HT-29 (cell line): ENCODE measurements at places on chromosomes 2 and 18. TPM values are rescaled to one million over a fixed set of nuclear protein-coding genes. Genes with fewer than 3 reads are reported as not detected.

- DNase-seq, result no peak
Observed at GRCh38 chr18:60182223-60182622, 190.4 kb downstream of the MC4R start.

GRCh38 chr2:189157456-189157855 is 22.1 kb downstream of the COL5A2 start:
- no peak for DNase-seq

GRCh38 chr2:43127208-43127940 is 99.0 kb downstream of the ZFP36L2 start:
- DNase-seq, result no peak

DNA sequence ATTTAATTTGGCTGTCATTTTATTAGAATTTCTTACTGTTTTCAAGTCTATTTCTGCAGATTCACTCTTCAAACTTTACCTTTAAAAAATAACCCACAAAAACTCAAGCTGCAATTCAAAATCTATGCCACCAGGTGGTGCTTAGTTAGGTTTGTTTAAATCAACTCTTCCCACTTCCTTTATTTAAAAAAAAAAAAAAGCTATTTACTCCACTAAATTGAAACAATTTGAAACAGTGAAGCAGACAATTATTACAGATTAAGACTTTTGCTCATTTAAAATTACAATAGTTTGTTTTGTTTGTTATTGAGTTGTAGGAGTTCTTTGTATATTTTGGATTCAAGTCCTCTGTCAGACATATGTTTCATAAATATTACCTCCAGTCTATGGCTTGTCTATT is 300.0 kb downstream of the PDE11A start:
- peak; percentile 63 for DNase-seq

DNA sequence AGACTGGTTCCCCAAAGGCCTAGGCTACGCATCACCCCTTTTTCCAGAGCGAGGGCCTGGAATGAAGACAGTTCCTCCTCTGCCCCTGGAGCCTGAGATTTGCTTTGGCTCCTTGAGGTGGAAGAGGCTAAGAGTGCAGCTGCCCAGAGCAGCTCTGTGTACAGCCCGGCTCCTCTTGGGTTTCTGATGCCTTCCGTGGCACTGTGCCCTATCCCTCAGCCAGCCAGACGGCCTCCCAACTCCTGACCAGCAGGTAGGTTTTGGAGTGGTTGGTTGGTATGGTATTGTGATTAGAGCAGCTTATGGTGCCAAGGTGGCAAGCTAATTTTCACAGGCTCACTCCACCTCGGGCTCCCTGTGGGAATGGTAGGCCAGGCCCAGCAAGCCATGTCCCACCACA is 112.2 kb downstream of the TANC1 start:
- no peak for DNase-seq

- DNase-seq, result no peak
Observed at GRCh38 chr18:72910045-72910444, 42.3 kb upstream of the NETO1 start.

PLEKHB2 gene
- 85.1 and 93.9 TPM in 2 replicates for total RNA-seq

PER2 gene
- total RNA-seq, result 26.6 and 28.3 TPM in 2 replicates
